ENCODE measurements at places on chromosomes 1 and 21.

DNA sequence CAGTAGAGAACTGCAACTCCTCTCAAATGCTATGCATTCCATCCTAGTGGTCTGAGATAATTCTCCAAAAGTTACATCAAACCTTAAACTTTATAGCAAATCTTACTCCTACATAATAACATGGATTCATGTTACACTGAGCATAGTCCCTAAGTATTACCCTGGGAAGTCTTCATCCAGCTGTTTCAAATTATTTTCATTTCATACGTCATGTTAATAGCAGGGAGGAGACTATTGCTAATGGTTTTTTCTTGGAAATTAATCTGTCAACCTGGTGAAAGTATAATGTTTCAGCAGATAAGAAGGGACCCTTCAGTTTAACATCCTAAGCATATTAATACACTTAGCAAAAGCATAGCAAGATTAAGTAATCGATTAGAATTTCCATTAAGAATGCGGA lies 318.1 kb downstream of the USP25 start:
- peak; percentile 86 for DNase-seq

DNA sequence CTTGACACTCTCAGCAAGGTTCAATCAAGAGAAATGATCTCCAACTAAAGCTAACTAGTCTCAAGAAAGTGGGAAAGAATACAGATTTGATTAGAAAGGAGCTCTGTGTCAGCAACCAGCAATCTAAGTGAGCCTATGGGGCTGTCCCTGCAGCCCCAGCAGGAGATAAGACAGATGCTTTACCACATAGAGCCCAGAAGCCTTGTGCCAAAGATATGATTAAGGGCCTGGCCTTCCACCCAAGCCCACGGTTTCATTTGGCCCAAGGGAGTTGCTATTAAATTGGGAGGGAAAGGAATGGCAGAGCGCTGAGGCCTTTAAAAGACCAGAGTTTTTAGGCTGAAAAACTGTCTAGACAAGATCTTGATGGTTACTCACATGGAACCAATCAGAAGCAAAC lies 74.8 kb downstream of the HLCS start:
- DNase-seq = no peak

GRCh38 chr21:26047279-26047967 lies 123.1 kb downstream of the APP start:
- DNase-seq = no peak

DNA sequence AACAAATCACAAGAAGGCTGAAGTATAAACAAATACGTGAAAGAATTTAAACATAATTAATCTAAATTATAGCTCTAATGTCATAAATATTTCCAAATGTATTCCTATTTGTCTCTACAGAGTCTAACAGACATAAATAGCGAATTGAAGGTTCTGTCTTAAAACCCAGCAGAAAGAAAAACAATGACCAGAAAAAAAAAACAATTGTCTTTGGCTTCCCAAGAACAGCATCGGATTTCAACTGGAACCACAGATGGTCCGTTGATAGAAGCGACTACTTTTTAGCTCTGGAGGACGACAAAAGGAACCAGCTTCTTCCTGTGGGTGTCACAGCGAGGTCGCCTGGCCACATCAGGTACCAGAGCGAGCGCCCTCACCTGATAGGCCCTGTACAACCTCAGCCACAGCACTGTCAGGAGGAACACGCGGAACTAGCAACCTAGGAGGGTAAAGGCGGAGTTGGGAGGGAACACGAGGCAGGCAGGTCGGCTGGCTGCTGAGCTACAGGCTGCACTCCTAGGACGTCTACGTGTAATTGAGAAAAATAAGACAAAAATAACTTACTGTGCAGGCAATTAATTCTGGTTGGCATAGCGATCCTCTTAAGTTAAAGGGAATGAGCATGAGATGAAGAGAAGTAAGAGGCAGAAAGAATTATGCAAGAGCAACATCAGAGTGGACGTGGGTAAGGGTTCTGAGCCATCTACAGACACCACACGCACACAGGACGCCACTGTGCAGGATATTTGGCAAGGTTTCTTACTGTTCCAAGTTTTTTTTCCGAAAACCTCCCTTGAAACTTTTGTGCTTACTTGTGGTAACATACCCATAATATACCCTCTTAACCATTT lies 16.7 kb upstream of the PRDM15 start:
- no peak for DNase-seq

DNA sequence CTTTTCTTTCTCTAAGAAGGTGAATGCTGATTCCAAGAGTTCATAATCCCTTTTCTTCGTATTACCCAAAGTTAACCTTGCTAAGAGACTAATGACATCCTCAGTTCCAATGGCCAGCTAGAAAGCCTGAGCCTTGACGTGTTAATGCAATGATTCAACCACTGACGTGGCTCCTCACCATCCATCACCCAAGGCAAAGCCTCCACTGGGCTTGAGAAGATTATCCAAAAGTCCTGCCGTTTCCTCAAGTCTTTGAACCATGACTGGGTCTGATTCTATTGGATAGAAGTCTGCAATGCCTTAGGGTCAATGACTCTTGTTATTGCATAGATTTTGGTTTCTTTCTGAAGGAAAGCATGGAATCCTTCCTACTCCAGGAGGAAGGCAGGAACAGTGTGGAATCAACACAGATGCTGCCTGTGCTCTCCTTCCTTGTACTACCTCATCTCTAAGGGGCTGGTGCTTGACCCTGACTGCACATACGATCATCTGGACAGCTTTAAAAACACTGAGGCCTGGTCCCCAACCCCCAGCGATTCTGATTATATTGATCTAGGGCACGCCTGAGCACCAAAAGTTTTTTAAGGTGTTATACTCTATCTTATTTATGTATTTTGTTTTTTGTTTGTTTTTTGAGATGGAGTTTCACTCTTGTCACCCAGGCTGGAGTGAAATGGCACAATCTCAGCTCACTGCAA lies 69.3 kb upstream of the ANGPTL1 start:
- no peak for DNase-seq

DNA sequence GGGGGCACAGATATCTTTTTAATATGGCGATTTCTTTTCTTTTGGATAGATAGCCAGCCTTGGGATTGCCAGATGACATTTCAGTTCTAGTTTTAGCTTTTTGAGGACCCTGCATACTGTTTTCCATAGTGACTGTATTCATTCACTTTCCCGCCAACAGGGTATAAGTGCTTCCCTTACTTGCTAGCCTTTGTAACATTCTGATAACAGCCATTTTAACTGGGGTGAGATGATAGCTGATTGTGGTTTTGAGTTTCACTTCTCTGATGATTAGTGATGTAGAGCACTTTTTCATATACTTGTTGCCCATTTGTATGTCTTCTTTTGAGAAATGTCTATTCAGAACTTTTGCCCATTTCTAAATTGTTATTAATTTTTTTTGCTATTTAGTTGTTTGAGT lies 151.9 kb downstream of the NTPCR start:
- DNase-seq = no peak

DNA sequence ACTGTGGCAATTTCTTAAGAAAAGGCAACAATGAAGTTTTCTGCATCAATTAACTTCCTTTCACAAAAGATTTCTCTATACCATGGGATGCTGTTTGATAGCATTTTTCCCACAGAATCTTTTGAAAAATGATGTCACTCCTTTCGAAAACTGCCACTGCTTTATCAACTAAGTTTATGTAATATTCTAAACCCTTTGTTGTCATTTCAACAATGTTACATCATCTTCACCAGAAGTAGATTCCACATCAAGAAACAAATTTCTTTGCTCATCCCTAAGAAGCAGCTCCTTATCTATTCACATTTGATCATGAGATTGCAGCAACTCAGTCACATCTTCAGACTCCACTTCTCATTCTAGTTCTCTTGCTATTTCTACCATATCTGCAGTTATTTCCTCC lies 116.1 kb upstream of the KCND3 start:
- no peak for DNase-seq

- DNase-seq = no peak
Measured at GRCh38 chr1:156594190-156594589, 2.6 kb downstream of the NAXE start.

DNA sequence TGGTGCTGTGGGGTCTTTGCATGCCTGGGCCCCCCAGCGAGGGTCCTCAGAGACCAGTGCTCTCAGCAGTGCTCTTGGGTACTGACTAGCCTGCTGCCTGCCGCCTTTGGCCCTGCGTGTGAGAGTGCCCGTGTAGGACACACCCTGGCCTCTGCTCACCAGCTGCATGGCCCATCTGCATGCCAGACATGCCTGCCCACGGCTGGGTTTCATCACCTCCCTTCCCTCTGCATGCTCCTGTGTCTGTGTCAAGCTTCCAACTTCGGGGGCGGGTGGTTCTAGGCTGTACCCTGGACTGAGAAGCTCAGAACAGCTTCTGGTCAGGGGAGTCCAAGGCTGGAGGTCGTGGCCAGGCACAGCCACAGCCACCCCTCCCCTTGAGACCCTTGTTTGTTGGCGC lies 56.9 kb downstream of the PTPRF start:
- DNase-seq = no peak

GRCh38 chr1:24173638-24174575 lies 13.2 kb downstream of the IFNLR1 start:
- no peak for DNase-seq

Data from skin of body (tissue), 3 donors.